C1 segment of cervical spinal cord (tissue), 14 donors: ENCODE measurements at places on chromosomes 2 and 18.

DNA sequence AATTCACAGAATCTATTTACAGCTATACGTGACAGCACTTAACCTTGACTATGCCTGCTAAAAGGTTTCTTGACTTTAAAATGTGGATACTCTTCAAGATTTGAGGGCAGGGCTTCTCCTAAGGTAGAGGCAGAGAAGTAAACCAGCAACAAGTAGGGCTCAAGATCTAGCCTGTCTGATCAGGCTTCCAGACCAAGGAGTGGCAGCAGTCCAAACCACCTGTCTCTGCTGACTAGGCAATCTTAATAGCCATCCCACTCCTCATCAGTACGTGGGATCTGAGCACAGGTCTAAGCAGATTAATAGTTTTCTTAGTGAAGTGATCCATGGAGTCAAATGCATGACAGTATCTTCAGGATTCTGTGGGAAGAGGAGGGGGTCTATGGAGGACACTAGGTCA, 100.4 kb downstream of the GPD2 start:
- no peak for DNase-seq

- DNase-seq = no peak
Measured at GRCh38 chr18:10409041-10409440, 45.4 kb upstream of the APCDD1 start.

DNA sequence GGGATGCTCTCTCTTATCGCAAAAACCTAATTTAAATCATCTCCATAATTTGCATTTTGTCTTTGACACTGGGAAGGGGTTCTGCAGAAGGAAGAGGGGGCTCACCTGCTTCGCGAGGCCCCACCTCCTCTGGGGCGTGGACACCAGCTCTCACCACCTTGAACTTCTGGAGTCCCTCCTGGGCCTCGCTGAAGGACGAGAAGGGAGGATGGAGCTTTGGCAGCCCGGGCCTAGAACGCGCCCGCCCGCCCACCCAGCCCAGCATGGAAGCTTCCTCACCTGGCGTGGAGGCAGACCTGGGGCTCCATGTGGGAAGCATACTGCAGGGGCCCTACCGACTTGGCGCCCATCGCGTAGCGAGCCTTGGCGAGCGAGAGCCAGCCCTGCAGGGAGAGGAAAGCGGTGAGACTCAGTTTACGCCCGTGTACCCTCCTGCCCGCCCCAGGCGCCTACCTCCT, 1.1 kb upstream of the IMP4 start:
- DNase-seq = no peak

- no peak for DNase-seq
Measured at GRCh38 chr2:207469451-207469850, 60.3 kb upstream of the CREB1 start.

- DNase-seq = no peak
Measured at GRCh38 chr2:159938395-159938794, 124.0 kb downstream of the PLA2R1 start.

DNA sequence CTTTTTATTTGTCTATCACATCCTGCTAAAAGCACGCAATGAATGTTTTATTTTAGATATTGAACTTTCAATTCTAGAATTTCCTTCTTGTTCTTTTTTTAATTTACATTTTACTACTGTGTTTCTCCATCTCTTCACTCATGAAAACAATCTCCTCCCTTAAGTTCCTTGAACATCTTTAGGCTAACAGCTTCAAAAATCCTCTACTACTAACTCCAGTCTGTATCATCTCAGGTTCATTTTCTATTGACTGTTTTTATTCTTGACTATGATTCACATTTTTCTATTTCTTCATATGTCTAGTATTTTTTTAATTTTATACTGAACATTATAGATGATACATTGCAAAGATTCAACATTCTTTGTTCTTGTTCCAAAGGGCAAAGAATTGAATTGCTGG, 79.2 kb upstream of the NCK2 start:
- DNase-seq = no peak

- DNase-seq = no peak
Measured at GRCh38 chr2:102492006-102492405, 19.0 kb downstream of the SLC9A4 start.

GRCh38 chr2:38601463-38602135, 1.1 kb downstream of the HNRNPLL start:
- DNase-seq = peak; percentile 56

DNA sequence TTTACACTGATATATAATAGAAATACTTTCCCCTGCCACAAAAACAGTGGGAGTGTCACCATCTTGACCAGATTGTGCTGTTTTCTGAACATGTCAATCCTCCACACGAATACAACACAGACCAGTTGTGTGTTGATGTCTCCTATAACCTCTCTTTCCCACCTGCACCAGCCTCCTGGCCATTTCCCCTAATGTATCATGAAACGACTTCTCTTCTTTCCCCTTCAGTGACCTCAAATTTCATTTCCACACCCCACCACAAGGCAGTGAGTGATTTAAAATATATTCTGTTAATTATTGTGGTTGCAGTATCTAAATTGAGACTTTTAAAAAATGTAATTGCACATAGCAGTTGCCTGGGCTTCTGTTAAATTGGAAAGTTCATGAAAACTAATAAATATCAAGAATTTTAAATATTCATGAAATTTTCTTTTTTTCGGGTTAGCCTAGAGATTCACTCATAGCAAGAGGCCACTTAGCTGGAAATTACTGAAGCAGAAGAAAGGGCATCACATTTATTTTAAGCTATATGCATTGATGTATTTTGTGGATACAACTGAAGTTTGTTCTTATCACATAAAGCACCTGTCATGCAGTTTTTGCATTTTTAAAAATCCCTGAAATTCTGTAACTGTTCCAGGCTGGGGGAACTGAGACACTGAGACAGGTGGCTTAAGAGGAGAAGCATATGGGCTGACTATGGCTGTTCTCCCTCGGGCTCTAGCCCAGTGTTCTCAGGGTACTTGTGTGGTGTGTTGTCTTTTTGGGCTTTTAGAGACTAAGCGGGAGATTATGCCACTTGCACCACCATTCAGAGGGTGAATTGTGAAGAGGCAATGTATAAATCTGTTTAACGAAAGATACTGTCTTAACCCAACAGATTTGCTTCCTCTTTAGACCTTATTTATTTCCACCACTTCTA, 15.9 kb downstream of the FAM171B start:
- DNase-seq = no peak

GRCh38 chr2:29349316-29350030, 234.3 kb downstream of the CLIP4 start:
- DNase-seq = no peak

- no peak for DNase-seq
Measured at GRCh38 chr2:151757861-151758260, 23.6 kb upstream of the NEB start.

GRCh38 chr2:223494942-223495341, 107.2 kb downstream of the SCG2 start:
- DNase-seq = no peak

DNA sequence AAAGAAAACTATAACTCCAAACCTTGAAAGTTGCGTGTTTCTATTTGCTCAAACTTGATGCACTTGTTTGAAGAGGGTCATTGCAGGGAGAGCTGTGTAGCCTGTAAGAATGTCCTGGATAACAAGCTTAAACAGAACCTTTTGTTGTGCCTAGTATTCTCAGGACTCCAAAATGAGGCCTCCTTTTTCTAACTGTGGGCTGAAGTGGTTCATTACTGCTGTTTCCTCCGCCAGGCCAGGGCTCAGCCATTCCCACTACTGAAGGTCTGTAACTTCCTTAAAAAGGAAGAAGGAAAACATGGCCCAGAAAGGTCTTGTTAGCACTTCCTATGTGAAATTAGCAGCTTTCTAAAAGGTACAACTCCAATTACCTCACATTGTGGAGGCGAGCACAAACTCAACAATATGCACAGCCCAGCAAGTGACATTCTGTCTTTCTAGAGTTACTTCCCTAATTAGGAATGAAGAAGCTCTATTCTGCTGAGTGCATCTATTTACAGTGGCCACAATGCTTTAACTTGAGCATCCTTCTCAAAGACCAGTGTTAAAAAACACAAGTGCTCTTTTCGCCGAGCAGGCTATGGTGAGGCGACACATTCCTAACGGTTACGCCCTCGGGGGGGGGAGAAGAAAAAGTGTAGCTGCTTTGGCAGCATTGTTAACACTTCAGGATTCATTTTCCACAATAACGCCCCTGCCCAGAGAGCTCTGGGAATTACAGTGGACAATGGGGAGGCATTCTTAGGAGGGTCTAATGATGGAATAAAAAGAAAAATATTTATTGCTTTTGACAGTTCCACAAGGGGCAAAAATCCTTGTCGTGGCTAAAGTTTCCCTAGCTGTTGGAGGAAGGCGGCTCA, 136.9 kb upstream of the SIX3 start:
- DNase-seq = no peak

- DNase-seq = no peak
Measured at GRCh38 chr2:105518897-105519296, 120.0 kb upstream of the FHL2 start.

DNA sequence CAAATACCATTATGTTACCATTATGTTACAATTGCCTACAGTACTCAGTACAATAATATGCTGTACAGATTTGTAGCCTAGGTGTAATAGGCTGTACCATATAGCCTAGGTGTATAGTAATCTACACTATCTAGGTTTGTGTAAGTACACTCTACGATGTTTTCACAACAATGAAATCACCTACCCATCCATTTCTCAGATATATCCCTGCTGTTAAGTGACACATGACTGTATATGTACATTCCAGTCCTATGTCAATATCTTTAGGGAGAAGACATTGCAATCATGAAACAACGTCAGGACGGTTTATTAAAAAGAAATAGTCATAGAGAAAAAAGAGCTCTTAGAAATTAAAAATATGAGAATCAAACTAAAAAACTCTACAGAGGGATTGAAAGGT, 119.0 kb upstream of the CDC42EP3 start:
- DNase-seq = no peak

DNA sequence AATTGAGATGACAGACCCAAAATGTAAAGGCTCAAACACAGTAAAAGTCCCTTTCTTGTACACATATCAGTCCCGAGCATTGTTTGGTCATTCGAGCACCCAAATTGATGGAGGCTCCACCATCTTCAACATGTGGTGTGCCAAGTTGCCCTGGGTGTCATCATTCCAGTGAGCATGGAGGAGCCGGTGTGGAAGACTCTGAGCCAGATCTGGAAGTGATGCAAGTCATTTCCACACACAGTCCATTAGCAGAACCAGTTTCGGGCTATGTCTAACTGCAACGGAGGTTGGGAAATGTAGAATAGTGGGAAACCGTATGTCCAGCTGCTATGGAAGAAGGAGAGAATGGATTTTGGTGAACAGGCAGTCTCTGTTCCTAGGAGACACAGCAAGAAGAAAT, 40.9 kb upstream of the BZW1 start:
- DNase-seq = no peak

- no peak for DNase-seq
Measured at GRCh38 chr2:215022418-215022817, 116.0 kb downstream of the ABCA12 start.

- DNase-seq = no peak
Measured at GRCh38 chr2:100831831-100832230, 11.9 kb downstream of the NPAS2 start.

DNA sequence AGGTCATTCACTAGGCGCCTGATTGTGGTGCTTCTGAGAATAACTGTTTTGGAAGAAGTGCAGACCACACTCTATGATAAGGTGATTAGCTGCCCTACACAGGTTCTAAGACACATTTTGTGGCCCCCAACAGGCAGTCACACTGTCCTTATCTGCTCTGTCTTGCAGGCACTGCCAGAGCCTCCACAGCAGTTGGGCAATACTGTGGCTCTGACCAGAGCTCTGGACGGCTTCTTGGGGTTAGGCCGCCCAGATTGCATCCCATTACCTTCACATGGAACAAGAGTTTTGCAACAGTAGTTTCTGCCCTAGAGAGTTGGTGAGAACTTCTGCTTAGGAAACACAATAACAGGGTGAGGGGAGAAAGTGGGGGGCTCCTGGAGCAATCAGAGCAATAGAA, 22.7 kb downstream of the RUFY4 start:
- DNase-seq = no peak

GRCh38 chr2:71458413-71459083, 5.2 kb downstream of the DYSF start:
- DNase-seq = no peak

DNA sequence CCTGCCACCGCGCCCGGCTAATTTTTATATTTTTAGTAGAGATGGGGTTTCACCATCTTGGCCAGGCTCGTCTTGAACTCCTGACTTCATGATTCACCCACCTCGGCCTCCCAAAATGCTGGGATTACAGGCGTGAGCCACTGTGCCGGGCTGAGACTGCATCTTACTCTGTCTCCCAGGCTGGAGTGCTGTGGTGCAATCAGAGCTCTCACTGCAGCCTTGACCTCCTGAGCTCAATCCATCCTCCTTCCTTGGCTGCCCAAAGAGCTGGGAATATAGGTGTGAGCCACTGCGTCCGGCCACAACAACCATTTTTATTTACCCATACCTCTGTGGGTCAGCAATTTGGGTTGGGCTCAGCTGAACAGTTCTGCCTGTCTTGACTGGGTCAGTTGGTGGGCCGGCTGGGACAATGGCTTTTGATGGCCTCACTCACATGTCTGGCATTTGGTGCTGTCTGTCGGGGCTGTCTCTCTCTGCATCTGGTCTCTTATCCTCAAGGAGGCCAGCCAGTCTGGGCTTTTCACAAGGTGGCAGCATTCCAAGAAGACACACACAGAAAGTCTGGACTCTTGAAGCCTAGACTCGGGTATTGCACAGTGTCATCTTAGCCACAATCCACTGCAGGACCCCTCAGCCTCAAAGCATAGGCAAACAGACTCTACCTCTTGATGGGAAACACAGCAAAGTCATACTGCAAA, 116.8 kb upstream of the GATA6 start:
- DNase-seq = no peak

GRCh38 chr18:39375066-39375465, 1809.5 kb upstream of the CELF4 start:
- DNase-seq = no peak

DNA sequence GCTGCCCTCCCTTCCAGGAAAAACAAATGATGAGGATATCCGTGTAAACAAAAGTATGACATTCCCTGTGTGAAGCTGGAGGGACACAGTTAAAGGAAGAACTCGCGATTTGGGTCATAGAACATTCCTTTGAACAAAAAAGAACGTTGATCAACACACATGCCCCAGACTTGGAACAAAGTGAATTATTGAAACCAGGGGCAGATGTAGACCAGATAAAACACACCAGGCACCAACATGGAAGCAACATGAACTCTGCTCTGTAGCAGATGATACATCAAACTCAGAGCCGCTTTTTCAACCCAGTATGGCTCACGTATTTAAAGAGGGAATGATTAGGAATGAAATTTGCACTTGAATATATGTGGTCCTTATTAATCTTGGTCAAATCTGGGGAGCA, 206.5 kb downstream of the TMEM182 start:
- no peak for DNase-seq

DNA sequence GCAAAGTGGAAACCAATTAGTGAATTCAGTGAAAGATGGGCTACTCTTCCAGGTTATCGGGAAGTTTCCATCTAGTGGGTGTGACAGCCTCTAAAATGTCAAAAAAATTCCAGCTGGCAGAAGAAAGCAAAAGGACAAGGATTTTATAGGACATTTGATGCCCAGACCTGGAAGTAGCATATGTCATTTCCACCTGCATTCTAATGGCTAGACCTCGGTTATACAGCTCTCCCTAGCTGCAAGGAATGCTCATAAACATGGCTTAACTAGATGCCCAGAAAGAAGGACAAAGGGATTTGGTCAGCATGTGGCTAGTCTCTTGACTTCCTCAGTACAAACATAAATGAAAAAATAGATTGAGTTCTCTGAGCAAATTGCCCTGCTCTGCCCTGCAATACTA, 215.4 kb downstream of the NYAP2 start:
- DNase-seq = no peak
